ENCODE measurements at places on chromosomes 7 and 10.
A peak's percentile ranks its signal among the peaks of the same experiment; 100 is the strongest.

GRCh38 chr7:129650056-129650758, 38.7 kb downstream of the NRF1 start:
- no peak for DNase-seq

DNA sequence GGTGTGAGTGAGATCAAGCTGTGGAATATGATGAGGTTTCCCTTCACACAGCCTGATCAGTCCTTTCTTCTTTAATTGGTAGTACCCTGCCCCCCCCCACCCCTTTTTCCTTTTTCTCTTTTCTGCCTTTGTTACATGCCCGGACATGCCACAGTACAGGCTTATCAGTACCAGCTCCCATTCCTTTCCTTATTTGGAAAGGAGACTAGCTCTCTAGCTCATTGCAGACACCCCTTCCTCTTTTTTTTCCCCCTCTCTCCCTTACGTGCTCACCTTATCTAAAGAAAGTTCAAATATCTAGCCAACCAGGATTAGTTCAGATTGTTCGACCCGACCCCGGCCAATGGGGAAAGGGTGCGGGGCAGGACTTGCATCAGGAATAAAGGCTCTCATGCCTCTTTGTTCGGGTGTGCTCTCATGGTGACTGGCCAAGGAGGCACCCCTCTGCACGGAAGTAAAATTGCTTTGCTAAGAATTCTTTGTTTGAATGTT, 230.4 kb downstream of the ACTR3B start:
- DNase-seq, result no peak

DNA sequence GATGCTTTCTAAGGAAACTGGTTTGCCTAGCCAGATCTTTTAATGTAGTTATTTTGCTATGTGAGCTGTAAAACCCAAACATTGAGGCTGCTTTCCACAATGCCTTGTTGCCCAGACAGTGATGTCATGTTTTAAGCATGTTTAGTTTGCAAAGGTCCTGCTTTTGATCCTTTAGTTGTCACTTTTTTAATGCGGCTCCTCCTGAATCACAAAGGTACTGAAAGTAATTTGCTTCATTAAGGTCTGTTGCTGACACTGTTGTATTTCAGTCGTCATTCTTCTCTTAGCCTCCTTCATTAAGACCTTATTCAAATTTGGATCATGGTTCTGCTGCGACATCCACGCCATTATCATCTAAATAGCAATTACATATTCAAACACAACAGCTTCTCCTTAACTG, 10.6 kb downstream of the RPA3 start:
- DNase-seq, result no peak

DNA sequence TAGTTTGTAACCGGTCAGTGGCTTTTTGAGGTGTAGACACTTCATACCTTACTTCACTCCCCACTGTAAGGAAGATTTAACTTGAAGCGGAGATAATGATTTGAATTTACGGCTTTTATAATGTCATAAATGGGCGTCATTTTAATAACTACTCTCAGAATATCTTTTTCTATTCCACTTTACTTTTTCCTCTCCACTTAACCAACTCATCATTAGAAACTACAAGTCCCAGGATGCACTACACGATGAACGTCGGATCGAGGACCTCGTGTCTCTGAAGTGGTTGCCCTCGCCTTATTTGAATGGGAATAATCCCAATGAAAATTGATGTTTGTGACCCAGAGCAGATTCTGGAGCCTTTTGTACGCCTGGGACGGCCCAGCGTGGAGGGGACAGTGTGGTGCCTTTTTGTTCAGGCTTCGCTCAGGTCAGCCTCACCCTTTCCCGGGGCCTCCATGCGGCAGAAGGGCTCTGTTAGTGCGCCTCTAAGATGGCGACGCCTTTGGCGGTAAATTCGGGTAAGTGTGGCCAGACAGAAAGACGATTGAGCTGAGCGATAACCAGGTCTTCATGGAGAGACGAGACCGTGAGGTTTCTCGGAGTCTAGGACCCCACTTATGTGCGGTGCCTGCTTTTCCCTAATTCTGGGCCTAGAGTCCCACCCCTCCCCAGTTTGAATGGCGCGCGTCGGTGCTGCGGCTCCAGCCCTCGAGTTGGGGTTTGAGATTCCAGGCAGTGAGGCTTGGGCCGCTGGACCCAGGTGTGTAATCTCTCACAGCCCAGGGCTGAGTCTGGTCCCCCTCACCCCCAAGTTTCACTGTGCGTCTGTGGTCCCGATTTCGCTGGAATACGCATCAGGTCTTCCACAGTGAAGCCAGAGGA, at the start of gene NUP205:
NUP205 (plus strand) TSS at position 463 of the 882 bp plus-strand sequence; CDS start at position 491, 28 bp downstream.
- DNase-seq, result peak; percentile 73

GRCh38 chr7:36606976-36607720, 117.1 kb downstream of the AOAH start:
- DNase-seq, result no peak

DNA sequence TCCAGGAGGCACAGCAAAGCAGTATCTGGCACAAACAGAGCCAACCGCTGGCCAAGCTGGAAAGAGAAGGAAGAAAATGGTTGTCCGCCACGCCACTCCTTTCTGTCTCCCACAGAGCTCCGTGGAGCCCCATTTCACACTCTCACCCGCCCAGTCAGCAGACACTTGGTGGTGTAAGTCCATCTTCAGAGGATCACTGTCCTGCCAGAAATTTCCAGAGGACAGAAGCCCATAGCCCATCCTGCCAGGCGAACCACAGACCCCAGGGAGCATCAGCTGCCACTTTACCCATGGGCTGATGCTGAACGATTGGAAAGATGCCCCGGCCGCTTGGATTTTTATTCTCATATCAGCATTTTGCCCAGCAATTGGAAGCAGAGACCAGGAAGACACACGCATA, 144.7 kb upstream of the LYZL2 start:
- DNase-seq, result no peak

DNA sequence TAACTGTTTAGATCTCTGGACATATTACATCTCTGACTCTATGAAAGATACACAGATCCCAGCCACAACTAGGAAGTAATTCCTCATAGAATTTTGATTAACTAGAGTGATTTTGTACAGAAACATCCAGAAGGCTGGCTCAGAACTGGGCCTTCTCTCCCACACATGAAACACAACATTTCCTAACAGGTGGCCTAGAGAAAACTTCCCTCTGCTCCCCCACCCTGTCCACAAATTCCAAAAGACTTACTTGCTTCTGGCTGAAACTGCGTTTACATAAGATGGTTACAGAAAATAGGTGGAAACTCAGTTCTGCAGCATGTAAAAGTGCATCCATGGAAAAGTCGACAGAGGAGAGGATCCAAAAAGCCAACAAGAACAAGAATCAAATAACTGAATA, 132.9 kb downstream of the FZD1 start:
- no peak for DNase-seq
